NCI-H510A (cell line): ENCODE measurements at places on chromosomes 6 and 20.

DNA sequence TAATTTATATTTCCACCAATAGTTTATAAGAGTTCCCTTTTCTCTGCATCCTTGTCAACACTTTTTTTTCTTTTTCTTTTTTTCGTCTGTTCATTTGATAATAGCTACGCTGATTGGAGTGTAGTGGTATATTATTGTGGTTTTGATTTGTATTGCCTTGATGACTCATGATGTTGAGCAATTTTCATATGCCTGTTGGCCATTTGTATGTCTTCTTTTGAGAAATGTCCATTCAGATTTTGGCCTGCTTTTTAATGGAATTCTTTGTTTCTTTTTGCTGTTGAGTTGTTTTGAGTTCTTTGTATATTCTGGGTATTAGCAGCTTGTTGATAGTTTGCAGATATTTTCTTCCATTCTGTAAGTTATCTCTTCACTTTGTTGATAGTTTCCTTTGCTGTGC is 773.4 kb downstream of the KIF16B start:
- DNase-seq: no peak

- no peak for DNase-seq
Measured at GRCh38 chr20:52209154-52209571, 17.6 kb upstream of the ZFP64 start.

GRCh38 chr20:4244700-4245485 is 229.5 kb upstream of the RNF24 start:
- no peak for DNase-seq

- DNase-seq: no peak
Measured at GRCh38 chr6:11585426-11586016, 48.0 kb downstream of the TMEM170B start.

- DNase-seq: no peak
Measured at GRCh38 chr6:25524542-25524941, 127.5 kb upstream of the SCGN start.
